Caco-2 (cell line): ENCODE measurements at places on chromosomes 2 and 18.
A peak's percentile ranks its signal among the peaks of the same experiment; 100 is the strongest.

GRCh38 chr2:3349211-3349693, 28.4 kb downstream of the EIPR1 start:
- H3K4me3 ChIP-seq: no peak overlapping the region
- H3K36me3 ChIP-seq: no peaks in the 10 kb centered on the region; the same call in 1 of the 2 replicates
- no peak for DNase-seq

DNA sequence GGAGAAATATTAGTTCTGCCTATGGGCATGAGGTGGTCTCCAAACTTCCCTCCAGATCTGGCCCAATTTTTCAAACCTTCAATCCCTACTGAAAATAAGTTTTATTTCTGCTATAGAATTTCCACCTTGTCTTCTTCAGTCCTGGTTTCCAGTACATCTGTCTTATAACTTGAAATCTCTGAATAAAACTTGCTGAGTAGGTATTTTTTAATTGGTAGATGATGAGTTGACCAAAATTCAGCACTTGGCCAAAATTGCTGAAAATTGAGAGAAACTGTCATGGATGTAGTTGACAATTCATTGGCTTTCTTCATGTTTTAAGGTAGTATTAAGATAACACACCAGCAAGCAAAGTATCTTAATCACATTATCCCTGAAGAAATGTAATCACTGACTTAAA, 206.2 kb downstream of the PARD3B start:
- H3K36me3 ChIP-seq: no peaks in the 10 kb centered on the region
- H3K4me1 ChIP-seq: no peaks in the 10 kb centered on the region
- H3K4me3 ChIP-seq: no peak overlapping the region
- H3K27me3 ChIP-seq: no peaks in the 10 kb centered on the region

DNA sequence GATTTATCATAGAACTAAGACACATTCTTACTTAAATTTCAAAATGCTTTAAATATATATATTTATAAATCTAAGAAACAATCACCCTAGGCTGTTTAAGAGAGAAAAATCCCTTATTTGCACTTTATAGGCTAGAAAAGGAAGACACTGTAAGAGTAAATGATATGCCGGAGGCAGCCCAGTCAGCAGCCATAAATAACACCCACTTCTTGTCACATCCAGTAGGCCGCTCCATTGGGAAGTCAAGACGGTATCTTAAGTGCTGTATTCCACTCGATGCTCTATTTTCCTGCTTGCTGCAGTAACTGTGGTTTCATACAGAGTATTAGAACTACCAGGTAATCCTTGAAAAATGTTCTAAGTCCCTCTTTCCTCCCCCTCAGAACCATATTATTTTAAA, 57.9 kb downstream of the ABCA12 start:
- no peak for DNase-seq
- no peaks in the 10 kb centered on the region for H3K36me3 ChIP-seq
- no peaks in the 10 kb centered on the region; the same call in 1 of the 2 replicates for H3K27me3 ChIP-seq
- no peaks in the 10 kb centered on the region for H3K4me1 ChIP-seq
- no peak overlapping the region for H3K27ac ChIP-seq
- H3K4me3 ChIP-seq: no peak overlapping the region

DNA sequence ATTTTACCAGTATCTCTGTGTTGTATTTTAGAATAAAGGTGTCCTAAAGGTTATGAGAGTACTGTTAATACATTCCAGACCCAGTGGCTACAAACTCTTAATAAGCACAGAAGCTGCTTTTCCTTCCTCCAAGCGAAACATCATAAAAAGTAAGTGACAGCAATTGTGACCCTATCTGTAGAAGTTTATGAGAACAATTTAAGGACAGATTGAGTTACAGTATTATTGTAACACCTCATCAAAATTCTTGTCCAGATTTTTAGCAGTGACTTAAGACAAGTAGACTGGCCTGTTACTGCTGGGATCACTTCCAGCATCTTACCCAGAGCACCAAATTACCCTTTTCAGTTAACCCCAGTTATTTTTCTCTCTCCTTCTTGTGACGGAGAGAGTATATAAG, 154.6 kb downstream of the ERBB4 start:
- no peak for DNase-seq
- H3K36me3 ChIP-seq: no peaks in the 10 kb centered on the region
- no peaks in the 10 kb centered on the region for H3K27me3 ChIP-seq
- H3K4me3 ChIP-seq: no peak overlapping the region
- H3K27ac ChIP-seq: no peak overlapping the region
- H3K4me1 ChIP-seq: no peaks in the 10 kb centered on the region

- H3K27ac ChIP-seq: no peak overlapping the region
- peak overlapping the region; percentile 66 for H3K4me3 ChIP-seq
- peaks cover 2% of the 10 kb centered on the region; the same call in 1 of the 2 replicates for H3K36me3 ChIP-seq
- peak; percentile 38 for DNase-seq
- peaks cover 4% of the 10 kb centered on the region; the same call in 1 of the 2 replicates for H3K4me1 ChIP-seq
These were observed 6.0 kb downstream of the GAREM2 start for GRCh38 chr2:26178746-26179436.

GRCh38 chr2:228875152-228875900, 395.8 kb downstream of the PID1 start:
- H3K27me3 ChIP-seq: no peaks in the 10 kb centered on the region
- H3K4me1 ChIP-seq: no peaks in the 10 kb centered on the region
- H3K4me3 ChIP-seq: no peak overlapping the region
- H3K36me3 ChIP-seq: no peaks in the 10 kb centered on the region

DNA sequence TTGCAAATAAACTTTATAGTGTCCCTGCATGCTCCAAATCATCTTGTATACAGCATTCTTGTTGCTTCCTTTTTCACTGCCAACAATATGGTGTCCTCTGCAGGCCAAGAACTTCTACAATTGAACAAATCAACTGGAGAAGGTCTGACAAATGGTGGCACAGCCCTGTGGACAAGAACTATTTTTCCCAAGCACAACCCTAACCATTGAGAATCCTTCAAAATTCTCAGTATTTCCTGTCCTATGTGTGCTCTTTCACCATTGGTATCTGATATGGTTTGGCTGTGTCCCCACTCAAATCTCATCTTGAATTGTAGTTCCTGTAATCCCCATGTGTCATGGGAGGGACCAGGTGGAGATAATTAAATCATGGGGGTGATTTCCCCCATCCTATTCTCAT, 865.1 kb upstream of the ACVR2A start:
- H3K4me3 ChIP-seq: no peak overlapping the region
- no peak overlapping the region for H3K27ac ChIP-seq
- H3K27me3 ChIP-seq: no peaks in the 10 kb centered on the region
- H3K36me3 ChIP-seq: no peaks in the 10 kb centered on the region
- no peak for DNase-seq

DNA sequence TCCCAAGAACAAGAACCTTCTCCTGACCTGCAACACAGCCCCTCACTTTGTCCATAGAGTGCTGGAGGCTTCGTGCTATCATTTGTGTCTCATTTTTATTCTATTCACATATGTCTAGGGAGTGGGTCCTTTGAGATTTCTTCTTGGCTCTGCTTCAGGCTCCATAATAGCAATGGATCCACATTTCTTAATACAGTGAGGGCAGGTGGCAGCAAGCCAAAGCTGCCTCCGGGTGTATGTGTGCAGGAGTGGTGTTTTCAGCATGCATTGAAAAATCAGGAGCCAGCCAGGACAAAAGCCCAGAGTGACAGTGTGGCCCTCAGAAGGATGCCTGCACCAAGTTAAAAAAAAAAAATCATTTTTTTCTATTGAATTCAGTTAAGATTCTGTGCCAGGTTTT, 115.1 kb upstream of the PELI1 start:
- no peaks in the 10 kb centered on the region for H3K36me3 ChIP-seq
- peaks cover 30% of the 10 kb centered on the region for H3K4me1 ChIP-seq
- H3K27ac ChIP-seq: no peak overlapping the region
- no peak overlapping the region for H3K4me3 ChIP-seq
- no peaks in the 10 kb centered on the region for H3K27me3 ChIP-seq

DNA sequence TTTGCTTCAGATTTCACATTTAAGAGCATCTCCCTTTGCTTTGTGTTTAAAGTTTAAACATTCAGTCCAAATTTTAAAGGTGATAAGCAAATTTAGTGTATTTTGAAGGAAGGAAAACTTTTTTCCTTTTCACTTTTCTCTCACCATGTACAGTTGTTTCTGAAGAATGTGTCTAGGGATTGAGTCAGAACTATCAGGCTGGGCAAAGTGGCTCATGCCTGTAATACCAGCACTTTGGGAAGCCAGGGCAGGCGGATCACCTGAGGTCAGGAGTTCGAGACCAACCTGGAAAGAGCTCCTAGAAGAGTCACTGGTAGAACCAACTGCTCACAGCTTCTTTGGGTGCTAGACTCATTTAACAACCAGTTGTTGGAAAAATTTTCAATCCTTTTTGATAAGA, 327.0 kb upstream of the THUMPD2 start:
- H3K4me1 ChIP-seq: no peaks in the 10 kb centered on the region
- H3K27me3 ChIP-seq: no peaks in the 10 kb centered on the region
- no peak for DNase-seq
- H3K36me3 ChIP-seq: no peaks in the 10 kb centered on the region

GRCh38 chr2:191434072-191434471, 188.9 kb downstream of the MYO1B start:
- H3K27ac ChIP-seq: no peak overlapping the region
- DNase-seq: no peak
- H3K27me3 ChIP-seq: no peaks in the 10 kb centered on the region

- DNase-seq: no peak
- no peak overlapping the region for H3K4me3 ChIP-seq
- no peaks in the 10 kb centered on the region for H3K27me3 ChIP-seq
- H3K27ac ChIP-seq: no peak overlapping the region
- H3K36me3 ChIP-seq: no peaks in the 10 kb centered on the region
- H3K4me1 ChIP-seq: no peaks in the 10 kb centered on the region
These were observed 698.9 kb downstream of the GALR1 start for GRCh38 chr18:77948567-77948966.

DNA sequence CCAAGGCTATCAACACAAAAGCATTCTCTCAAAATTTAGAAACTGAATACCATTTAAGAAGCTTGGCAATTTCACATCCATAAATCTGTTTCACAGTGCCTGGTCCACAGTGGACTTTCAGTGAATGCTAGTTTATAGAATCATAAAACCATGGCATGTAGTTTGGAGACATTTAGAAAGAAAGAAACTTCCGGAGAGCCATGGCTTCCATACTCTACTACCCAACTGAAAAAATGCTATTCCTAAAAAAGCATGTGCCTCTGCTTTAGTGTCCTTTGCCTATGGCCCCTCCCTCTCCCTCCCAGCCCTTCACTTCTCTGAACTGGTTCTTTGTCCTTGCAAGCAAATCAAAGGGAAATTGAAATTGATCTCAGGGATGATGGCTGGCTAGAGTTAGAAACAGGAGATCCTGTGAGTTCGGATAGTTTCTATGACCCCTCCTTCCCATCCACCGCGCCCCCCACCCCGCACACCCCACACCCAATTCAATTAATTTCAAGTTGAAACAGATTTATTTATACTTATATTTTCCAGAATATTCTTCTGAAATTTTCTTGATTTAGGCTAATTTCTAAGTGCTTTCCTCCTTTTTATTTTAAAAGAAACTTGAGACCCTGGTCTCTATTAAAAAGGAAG, 248.3 kb downstream of the TRIB2 start:
- H3K27ac ChIP-seq: no peak overlapping the region
- no peak for DNase-seq
- no peaks in the 10 kb centered on the region for H3K4me1 ChIP-seq
- no peak overlapping the region for H3K4me3 ChIP-seq
- no peaks in the 10 kb centered on the region for H3K27me3 ChIP-seq

DNA sequence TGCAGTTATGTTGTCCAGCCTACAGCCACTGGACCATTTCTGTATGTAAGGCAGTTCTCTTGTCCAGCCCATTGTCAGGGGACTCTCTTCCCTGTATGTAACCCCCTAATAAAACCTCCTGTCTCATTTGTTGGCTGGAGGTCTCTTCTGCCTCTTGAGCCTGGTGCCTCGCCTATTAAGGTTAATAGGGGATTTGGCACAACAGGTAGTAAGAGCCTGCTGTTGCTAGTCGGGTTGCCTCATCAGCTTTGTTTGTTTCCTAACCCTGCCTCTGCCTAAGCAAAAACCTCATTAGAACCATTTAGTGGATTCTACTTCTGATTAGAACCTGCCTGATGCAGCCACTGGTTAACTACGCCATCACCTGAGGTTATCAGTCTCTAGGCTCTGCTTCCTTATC, 62.2 kb upstream of the STPG4 start:
- peaks cover 20% of the 10 kb centered on the region for H3K4me1 ChIP-seq
- H3K27me3 ChIP-seq: no peaks in the 10 kb centered on the region
- H3K4me3 ChIP-seq: no peak overlapping the region
- no peak for DNase-seq
- H3K27ac ChIP-seq: no peak overlapping the region

GRCh38 chr2:86552889-86553288, 10.4 kb downstream of the CHMP3 start:
- DNase-seq: no peak
- no peak overlapping the region for H3K27ac ChIP-seq
- H3K4me3 ChIP-seq: no peak overlapping the region
- H3K4me1 ChIP-seq: peaks cover 17% of the 10 kb centered on the region

DNA sequence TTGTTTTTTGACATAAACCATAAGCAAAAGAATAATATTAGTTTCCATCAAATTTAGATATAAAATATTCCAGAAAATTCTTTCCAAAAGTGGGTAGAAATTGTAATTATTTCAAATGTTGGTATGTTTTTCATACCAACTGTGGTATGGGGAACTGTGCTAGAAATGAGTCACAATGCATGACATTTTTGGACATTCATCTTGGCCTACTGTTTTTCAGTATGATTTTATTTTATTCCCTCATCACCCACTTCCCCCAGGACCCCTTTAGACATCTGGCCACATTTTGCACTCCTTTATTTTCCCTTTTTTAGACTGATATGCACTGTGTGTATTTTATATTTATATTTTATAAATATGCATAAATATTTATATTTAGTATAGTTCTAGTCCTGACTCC, 97.1 kb downstream of the DPP4 start:
- H3K27me3 ChIP-seq: no peaks in the 10 kb centered on the region
- H3K36me3 ChIP-seq: no peaks in the 10 kb centered on the region
- no peak for DNase-seq

DNA sequence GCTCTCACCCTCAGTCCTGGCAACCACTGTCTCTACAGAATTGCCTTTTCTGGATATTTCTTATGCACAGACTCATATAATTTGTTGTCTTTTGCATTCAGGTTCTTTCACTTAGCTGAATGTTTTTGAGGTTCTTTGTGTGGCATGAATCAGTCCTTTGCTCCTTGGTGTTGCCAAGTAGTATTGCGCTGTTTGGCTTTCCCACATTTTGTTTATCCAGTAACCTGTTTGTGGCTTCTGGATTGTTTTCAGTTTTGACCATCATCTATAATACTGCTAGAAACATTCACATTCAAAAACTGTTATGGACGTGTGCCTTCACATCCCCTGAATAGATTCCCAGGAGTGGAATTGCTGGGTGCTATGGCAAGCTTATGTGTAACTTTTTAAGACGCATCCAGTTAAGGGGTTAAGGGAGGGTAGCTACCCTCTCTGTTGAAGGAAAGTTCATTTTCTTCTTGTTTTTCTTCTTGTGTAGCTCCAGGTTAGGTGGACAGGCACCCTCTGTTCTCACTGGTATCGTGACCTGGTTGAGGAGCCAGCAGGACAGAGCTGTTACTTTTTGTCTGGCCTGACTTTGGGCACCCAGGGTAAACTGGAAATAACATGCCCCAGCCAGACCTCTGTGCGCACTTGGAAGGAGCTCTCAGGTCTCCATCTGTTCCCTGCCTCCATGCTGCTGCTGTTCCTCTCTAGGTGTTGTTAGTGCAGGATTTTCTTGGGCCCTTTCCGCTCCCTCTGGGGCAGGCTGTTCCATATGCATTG, 29.6 kb downstream of the ARHGAP25 start:
- H3K27me3 ChIP-seq: no peaks in the 10 kb centered on the region; the same call in 1 of the 2 replicates
- H3K36me3 ChIP-seq: no peaks in the 10 kb centered on the region
- H3K27ac ChIP-seq: no peak overlapping the region
- no peak for DNase-seq
- H3K4me1 ChIP-seq: no peaks in the 10 kb centered on the region
